ENCODE measurements at places on chromosomes 16 and 17.

DNA sequence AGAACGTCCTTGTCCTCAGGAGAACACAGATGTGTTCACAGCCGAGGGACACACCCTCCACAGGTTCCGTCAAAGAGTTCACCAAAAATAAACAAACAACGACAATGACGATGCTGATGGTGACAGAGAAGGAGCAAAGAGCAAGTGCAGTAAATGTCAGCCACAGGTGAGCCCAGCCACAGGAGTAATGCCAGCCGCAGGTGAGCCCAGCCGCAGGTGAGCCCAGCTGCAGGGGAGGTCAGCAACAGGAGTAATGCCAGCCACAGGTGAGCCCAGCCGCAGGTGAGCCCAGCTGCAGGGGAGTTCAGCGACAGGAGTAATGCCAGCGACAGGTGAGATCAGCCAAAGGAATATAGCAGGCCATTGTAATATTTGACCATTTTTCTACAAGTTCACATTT is 315.2 kb downstream of the FOXL1 start:
- DNase-seq: no peak

DNA sequence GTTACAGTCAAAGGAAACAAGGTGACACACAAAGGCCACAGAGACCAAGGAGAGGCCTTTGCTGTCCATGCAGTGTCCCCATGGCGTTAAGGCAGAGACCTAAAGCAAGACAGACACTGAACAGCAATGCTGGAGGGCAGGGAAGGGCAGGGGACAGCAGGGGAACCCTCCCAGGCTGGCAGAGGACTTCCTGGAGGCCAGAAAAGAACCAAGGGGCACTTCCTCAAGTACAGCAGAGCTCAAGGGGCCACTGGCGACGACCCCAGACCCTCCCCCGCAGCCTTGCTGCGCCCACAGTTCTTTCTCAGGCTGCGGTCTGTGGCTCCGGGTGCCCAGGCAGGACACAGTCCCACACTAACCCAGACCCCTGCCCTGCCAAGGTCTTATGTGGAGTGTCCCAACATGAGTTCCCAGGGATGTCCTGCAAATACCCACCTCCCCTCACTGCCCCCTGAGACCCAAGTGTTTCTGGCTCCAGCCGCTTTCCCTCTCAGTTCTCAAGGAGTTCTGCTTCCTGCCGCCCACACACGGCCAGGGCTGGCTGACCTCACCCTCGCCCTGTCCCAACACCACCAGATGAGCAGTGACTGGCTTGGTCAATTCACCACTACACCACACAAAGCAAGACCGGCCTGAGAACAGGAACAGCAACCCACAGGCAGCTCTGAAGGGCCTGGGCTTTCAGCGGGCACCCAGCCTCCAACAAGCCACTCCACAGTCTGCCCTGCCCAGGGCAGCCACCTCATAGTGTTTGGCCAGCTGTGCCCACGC is 4.2 kb downstream of the CLCN7 start:
- DNase-seq: no peak

DNA sequence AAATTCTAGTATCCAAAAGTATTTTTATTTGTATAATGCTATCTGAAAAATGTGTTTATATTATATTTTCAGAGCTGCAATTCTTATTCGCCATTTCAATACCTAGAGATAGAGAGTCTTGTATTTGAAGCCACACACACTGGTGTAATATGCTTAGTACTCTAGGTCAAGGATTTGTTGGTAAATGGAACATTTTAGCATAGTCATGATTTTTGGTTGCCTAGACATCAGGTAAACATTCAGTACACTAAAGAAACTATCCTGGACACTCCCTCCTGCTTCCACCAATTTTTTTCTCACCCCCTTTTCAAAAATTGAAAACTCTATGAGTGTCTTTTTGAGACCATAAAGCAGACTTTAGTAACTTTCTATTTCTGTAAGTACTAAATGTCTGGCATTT is 20.8 kb downstream of the ABHD15 start:
- DNase-seq: no peak

DNA sequence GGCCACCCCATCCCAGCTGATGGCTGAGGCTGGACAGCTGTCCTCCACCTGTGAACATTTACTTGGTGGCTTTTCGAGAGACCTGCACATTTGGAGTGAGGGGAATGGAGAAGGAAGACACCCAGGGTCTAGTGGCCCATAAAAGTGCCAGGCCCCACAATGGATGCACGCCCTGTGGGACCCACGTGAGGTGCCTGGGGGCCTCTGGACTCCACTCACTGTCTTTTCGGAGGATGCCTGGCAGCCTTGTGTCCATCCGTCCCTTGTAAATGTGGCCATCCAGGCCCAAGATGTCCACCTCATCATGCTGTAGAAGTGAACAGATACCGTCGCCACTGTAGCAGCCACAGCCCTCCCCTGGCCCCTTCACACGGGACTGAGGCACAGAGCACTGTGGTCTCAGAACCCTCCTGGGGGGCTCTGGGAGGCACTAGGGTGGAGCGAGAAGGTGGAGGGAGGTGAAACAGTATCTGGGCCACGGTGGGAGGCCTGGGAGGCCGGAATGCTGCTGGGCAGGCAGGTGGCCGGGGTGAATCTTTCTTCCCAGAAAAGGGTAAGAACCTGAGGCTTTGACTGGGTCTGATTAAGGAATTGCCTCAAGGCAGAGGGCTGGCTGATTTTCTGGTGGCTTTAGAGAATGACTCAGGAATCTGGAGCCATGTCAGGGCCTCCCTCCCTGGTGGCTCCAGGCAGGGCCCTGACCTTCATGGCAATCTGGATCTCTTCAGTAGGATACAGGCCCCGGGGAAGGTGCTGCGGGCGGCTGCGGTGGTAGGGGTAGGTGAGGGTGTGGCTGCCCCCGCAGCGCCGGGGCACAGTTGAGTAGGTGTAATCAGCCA is 11.5 kb downstream of the UBALD2 start:
- no peak for DNase-seq

DNA sequence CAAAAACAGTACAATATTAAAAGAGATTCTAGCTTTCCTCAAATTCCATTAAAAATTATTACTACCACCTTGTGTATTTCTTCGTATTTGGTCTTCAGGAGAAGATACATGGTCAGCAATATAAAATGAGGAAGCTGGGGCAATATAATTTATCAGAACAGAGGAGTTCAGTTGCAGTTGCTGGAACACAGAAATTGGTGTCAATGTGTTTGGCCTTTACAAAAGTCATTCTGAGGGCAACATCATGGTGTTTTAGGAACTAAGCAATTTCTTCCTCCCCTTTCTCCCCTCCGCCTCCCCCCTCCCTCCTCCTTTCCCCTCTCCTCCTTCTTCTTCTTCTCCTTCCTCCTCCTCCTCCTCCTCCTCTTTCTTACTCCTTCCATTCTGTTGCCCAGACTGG is 102.1 kb downstream of the YPEL2 start:
- no peak for DNase-seq

DNA sequence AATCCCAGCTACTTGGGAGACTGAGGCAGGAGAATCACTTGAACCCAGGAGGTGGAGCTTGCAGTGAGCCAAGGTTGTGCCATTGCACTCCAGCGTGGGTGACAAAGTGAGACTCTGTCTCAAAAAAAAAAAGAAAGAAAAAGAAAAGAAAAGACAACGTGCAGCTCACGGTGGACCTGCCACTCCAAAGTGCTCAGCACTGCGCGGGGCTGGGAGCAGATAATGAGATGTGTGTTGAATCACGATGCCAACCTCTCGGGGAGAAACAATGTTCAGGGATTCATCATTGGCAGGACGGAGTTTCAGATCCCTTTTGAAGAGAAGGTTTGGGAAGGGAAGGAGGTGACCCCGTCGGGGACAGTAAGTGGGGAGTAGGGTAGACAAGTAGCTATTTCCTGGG is 19.2 kb downstream of the WFDC1 start:
- DNase-seq: no peak

- DNase-seq: no peak
Observed at GRCh38 chr17:57535249-57535966, 209.7 kb downstream of the CCDC182 start.

GRCh38 chr17:62121025-62121730 is 56.1 kb upstream of the MED13 start:
- no peak for DNase-seq

- DNase-seq: no peak
Observed at GRCh38 chr16:18803569-18804462, 2.5 kb upstream of the ARL6IP1 start.

GRCh38 chr17:27950995-27951394 is 57.8 kb upstream of the LYRM9 start:
- DNase-seq: no peak

- no peak for DNase-seq
Observed at GRCh38 chr17:35796942-35797341, 1.5 kb upstream of the MMP28 start.

DNA sequence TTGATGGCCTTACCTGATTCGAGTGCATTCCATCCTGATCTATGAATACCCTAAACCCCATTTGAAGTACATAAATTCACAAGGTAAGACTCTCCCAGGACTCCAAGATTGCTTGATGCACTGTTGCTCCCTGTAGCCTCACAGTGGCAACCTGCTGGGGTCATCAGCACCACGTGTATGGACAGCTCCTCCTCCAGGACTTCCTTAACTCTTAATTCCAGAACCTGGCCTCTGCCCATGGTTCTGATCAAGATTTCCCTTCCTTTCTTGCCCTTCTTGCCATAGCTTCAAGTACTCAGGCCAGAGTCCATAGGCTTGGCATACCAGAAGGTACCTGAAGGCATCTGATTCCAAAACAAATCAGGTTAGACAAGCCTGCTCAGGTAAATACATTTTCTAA is 34.0 kb upstream of the NLK start:
- DNase-seq: no peak

- DNase-seq: no peak
Observed at GRCh38 chr17:50203086-50203485, 1.7 kb upstream of the COL1A1 start.

- DNase-seq: no peak
Observed at GRCh38 chr16:21613361-21613760, 14.0 kb downstream of the METTL9 start.

DNA sequence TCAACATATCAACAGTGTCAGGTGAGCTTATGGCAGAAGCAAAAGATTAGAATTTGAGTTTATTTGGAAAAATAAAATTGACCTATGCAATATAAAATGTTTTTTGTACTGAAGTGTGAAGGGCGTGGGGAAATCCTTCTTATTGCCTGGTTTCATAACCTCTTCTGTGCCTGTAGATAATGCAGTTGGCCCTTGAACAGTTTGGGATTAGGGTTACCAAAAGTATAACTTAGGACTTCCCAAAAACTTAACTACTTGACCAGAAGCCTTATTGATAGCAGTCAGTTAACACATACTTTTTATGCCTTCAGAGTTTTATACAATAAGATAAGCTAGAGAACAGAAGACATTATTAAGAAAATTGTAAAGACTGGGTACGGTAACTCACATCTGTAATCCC is 66.0 kb downstream of the TMC6 start:
- DNase-seq: no peak

DNA sequence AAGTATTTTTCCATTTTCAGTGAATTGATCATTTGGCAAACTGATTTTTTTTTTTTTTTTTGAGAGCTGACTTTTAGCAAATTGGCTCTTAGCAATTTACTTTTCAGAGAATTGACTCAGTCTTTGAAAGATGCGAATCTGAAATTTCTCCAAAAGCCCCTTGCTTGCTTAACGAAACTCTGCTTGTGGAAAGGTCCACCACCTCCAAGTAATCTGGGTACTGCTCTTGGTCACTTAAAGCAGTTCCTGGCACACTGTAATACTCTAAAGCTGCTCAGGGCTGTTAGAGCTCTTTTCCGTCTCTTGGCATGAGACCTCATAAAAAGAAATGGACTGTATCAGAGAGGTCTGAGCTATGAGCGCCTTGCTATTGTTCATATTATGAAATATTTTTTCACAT is 2.9 kb downstream of the GSDMB start:
- DNase-seq: no peak

GRCh38 chr16:67463691-67464090 is 17.3 kb downstream of the ATP6V0D1 start:
- DNase-seq: no peak

GRCh38 chr16:470418-470817 is 45.0 kb downstream of the RAB11FIP3 start:
- no peak for DNase-seq

DNA sequence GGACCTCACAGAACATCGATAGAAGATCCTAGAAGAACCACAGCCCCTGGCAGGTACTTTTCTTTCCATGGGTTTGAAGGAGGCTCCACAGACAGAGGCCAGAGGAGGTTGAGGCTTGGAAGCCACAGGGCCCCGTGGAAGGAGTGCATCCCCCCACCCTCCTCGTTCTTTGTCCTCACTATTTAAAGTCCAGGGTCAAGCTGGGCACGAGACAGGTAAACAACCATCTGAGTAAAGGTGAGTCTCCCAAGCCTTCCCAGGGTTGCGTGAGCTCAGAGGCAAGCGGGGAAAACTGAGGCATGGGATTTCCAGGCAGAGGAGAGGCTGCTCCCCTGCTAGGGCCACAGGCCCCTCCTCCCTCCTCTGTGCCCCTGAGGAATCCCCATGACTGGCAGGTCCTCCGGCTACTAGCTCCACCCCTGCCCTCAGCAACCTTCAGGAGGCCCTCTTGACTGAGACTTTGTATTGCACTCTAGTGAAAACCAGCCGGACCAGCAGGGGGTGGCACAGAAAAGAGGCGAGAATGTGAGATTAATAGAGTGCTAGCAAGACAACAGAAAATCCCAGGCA is 927 bp upstream of the SULT1A2 start:
- no peak for DNase-seq

- DNase-seq: no peak
Observed at GRCh38 chr17:36749493-36749892, 148.1 kb downstream of the MRM1 start.

- no peak for DNase-seq
Observed at GRCh38 chr16:67430977-67431774, at the start of gene HSD11B2. Gene HSD11B2 (plus strand): TSS chr16:67431121. CDS start chr16:67431249, 128 bp downstream.

DNA sequence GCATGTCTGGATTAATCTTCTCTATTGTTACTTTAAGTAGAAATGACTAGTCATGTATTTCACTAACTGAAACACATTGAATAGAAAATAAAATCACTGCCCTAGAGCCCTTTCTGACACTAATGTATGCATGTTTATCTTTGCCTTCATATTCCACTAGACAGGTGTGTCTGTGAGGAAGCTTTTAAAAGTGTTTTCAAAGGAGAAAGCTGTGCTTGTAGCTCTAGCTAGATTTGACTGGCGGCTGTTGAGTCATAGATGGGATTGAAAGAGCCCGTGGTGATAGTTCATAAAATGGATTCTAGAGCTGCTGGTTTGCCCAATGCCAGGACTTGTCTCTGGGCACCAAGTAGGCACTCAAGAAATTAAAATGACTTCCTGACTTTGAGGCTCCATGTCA is 189.0 kb upstream of the PIRT start:
- no peak for DNase-seq

- no peak for DNase-seq
Observed at GRCh38 chr16:30132591-30132990, 9.6 kb upstream of the MAPK3 start.

DNA sequence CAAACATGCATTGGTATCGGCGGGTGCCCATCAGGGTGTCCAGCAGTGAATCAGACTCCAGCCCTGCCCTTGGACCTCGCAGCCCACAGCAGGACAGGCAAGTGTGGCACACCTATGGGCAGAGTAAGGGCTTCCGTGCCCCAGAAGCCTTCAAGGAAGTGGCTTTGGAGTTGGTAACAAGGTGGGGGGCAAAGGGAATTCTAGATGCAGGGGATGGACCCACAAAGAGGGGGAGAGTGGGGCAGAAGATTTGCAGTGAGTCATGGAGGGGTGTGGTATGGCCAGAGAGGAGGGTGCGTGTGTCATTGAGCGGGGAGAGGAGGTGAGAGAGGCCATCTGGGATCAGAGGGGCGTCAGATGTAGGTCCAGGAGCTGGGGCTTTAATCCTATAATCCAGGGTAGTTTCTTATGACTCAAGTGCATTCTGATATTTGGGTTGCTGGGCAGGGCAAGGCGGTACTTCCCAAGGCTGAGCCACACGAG is 8.5 kb upstream of the SPNS2 start:
- no peak for DNase-seq
